HT-29 (cell line): ENCODE measurements at places on chromosomes 3 and 15. TPM values are rescaled to one million over a fixed set of nuclear protein-coding genes. Genes with fewer than 3 reads are reported as not detected.
A peak's percentile ranks its signal among the peaks of the same experiment; 100 is the strongest.

DNA sequence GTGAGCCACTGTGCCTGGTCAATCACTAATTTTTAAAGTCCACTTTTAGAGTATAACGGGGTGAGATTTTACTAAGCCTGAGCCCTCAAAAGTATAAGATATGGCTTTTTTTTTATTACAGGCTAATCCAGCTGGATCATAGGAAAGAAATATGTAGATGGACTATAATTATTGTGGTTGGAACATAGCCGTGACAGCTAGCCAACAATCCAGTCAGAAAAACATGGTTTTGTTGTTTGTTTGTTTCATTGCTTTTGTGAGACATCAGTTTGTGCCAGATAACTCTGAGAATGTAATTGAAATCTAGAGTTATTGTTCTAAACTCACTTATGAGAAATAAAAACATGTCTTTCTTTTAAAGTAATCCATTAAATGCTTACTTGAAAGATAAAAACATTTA, 37.3 kb upstream of the ATOSA start:
- no peak for DNase-seq

DNA sequence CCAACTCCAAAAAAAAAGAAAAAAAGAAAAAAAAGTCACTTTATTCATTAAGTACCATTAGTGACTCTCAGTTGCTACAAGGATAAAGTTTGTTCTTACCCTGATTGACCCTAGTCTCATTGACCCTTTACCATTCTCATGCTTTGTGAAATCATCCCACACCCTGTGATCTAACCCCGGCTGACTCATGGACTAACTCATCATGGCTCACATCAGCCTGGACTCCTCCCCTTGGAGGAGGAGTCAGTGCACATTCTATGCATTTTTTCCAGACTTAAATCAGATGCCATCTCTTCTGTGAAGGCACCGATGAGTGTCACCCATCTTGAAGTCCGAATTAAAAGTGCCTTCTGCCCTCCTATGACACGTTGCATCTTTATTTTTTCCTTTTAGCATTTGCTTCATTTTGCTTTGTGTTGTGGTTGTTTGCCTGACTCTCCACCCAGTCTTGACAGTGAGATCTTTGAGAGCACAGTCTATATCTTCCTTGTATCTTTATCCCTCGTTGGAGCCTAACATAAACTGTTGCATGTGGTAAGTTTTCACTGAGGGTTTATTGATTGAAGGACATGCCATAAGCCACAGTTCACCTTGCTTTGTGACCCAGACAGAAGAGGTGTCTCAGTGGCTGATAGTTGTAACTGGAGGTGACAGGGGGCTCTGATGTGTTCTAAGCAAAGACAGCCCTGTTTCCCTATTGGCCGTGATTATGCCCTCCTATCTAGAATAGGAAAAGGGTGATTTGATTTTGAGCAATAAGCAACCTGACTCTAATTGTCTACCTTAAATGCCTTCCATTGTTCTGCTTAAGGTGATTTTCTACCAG, 72.1 kb downstream of the IL1RAP start:
- peak; percentile 49 for DNase-seq

DNA sequence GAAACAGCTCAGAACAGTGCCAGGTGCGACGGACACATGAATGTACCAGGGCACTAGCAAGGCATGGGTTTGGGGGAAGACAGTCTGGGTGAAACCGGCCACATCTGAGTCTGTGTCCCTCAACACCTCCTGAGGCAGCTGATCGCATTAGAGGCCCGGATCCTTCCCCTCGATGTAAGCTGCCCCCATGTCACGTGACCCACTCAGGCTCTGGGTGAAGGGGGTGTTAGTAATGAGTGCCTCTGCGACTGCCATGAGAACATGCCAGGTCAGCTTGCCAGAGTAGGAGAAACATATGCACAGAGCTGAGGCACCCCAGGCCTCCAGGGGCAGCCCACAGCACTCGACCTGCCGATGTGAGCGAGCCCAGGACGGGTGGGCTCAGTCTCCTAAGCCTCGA, 29.7 kb downstream of the PRR23E start:
- DNase-seq: no peak

- no peak for DNase-seq
Observed at GRCh38 chr3:155088706-155089345, 8.7 kb downstream of the MME start.

DNA sequence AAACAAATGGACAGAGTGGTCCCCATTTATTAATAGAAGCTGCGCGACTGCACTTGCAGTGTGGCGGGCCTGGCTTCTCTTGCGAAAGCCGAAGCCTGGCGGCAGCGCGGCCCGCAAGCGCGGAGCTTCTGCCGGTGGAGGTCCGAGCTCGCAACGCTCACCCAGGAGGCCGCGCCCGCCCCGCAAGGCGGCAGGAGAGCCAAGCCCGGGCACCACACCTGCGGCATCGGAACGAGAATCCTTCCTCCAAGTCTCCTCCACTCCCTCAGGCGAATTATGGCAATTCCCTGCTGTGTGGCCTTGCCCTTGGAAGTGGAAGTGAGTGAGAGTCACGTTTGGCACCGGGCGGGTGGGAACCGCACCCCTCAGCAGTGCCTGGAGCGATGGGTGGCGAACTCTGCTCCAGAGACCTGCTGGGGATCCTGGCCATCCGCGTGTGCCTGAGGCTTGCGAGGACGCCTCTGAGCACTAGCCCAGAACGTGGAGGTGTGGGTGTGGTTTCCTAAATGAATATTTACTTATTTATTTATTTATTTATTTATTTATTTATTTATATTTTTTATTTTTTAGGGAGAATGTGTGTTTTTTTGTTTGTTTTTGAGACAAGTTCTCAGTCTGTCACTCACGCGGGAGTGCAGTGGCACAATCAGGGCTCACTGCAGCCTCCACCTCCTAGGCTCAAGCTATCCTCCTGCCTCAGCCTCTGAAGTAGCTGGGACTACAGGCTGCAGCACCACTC, 133.7 kb upstream of the UBE2E1 start:
- no peak for DNase-seq

GRCh38 chr3:41328926-41329325, 129.6 kb downstream of the CTNNB1 start:
- no peak for DNase-seq

- DNase-seq: no peak
Observed at GRCh38 chr15:94297558-94297957, 66.2 kb downstream of the MCTP2 start.

DNA sequence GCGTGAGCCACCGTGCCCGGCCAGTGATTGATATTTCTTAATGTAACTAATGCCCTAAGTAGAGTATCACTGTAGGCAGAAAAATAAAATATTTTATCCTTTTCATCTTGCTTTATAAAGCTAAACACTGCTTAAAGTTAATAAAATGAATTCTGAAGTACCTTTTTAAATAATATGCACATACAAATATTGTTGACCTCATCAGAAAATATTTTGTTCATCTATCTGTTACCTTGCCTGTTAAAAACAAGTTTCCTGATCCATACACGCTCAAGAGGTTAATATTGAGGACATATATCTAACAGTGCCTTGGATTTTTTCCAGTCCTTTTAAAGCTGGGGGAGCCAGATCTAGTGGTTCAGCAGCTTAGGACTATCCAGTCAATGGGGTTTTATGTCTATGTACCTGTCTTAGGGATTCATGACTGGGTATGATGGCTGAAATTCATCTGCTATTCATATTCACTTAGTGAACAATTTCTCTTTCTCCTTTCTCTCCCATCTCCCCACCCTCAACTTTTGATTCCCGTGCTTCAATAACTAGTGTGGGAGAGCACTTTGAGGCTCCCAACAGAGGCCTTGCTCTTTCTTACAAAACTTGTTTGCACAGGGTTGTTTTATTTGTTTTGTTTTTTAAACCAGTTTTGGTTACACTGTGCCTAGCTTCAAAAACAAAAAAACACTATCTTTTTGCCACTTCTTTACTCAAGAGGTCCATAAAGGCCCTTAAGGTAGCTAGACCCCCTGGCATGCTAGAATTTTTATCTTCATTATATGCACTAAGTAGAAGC, 7.0 kb downstream of the SLC25A36 start:
- no peak for DNase-seq

DNA sequence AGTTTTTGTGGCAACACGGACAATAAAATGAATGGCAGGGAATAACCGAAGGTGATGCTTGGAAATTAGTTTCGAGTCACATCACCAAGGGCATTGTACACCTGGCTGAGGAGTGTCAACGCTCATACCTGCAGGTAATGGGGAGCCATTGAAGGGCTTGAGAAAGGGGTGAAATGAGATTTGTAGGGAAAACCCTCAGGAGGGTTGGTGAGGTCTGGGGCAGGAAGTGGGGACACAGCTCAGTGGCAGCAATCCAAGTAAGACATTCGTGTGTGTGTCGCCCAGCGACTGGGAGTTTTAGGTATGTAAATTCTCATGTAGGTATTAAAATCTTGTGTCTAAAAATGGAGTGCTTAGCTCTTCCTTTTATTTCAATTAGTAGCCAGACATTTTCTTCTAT, 14.3 kb downstream of the PARP14 start:
- no peak for DNase-seq

DNA sequence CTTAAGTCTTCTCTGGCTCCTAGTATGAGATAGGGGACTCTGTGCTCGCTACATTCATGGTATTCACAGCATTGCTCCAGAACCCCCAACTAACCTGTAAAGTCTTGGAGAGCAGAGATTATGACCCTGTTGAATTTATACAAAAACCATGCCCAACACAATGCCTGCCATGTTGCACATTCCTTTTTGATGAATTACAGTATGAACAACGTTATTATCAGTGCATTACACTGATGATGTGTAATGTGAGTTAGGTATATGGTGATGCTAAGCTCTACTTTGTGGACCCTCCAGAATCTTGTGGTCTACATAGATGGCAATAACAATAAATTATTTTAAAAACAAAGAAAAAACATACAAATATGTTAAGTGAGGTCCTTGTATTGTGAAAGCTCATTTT, 64.3 kb downstream of the EOMES start:
- DNase-seq: no peak

DNA sequence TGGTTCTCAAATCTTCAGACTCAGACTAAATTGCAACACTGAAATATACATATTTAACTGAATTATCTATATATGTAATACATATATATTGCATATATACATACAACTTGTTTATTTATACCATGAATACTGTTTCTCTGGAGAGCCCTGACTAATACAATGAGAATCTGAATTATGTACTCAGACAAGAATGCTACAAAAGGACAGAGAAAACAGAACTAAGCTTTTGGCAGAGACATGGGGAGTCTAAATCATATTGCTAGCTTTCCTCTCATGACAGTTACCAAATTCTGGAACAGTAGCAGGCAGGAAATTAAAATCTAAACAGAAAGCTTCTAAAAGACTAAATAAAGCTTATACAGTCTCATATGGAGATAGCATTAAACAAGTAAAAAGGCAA, 142.4 kb upstream of the KCNMB2 start:
- DNase-seq: no peak

DNA sequence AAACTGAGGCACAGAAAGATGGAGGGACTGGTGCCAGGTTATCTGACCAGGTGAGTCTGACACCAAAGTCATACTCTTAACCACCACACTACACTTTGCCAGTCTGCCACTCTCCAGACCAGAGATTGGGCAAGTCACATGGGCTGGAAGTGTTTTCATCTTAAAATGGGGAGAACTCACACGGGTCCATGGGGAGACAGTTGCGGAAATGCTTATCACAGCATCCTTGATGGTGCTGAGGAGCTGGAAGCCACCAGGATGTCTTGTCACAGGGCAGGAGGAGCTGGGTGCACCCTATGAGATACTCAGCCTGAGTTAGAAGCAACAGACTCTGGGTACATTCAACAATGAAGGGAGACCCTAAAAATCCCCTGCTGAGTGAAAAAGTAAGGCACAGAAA, 4.8 kb downstream of the GALNT15 start:
- no peak for DNase-seq

GRCh38 chr3:179163503-179163902, 15.3 kb downstream of the PIK3CA start:
- no peak for DNase-seq

- peak; percentile 93 for DNase-seq
Observed at GRCh38 chr15:52568601-52569585, at the start of gene ARPP19. ARPP19 (minus strand) TSS chr15:52569030; CDS start chr15:52568892, 138 bp downstream.

DNA sequence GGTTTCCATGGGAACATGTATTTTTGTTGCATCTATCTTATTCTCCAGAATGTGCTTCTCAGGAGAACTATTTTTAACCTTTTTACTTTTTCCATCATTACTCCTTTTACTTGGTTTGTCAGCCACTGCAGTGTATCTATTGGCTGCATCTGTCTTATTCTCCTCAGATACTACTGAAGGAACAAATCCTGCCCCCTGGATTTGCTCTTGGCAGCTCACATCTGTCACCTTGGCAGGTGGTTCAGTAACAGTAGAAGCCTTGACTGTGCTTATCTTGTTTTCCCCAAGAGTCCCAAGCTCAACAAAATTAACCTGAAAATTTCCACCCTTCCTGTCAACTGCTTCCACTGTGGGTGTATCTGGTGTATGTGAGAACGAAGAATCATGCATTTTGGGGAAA, 106.0 kb downstream of the MAP4 start:
- no peak for DNase-seq

GRCh38 chr3:14290631-14291385, 111.6 kb upstream of the SLC6A6 start:
- DNase-seq: peak; percentile 32

DNA sequence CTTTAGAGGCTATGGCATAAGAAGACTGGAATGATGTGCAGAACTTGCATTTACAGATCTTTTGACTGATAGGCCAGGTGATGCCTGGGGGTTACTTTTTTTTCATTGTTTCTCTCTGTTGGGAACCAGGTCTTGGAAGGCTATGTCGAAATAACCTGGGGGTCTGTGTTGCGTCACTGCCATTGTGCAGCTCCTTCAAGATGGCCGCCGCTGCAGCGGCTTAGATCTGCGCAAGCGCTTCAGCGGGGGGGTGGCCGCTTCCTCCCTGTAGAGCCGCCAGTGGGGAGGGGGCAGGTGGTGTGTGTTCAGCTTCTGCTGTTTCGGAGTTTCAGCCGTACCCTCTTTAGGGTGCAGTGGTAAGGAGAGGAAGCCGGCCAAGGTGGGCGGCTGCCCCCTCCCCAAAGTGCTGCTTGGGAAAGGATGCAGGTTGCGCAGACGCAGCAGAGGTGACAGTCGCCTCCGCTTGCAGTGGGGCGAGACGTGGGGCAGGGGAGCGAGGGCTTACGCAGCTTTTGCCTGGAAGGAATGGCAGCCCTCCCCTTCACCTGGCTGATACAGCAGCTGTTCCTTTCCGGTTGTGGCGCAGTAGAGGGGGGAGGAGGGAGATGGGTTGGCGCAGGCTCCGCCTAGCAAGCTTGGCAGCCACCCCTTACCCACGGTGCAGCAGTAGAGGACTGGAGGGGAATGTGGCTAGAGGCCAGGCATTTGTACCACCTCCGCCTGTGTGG, 1.5 kb downstream of the SNRPN start:
- no peak for DNase-seq

- no peak for DNase-seq
Observed at GRCh38 chr15:101803676-101804075, 367 bp downstream of the OR4F6 start.

- DNase-seq: no peak
Observed at GRCh38 chr3:195699860-195700259, 20.9 kb upstream of the MUC20 start.

Gene MCTP2
- 16.1 and 20.0 TPM in 2 replicates for total RNA-seq

Gene CFAP100
- 0.64 and 2.3 TPM in 2 replicates for total RNA-seq

Gene CYP1A1
- total RNA-seq: 0.10 and 2.0 TPM in 2 replicates

Gene IMP3
- 186 and 250 TPM in 2 replicates for total RNA-seq

Gene CCR8
- total RNA-seq: not detected in 2 replicates

Gene CCDC39
- not detected in 2 replicates for total RNA-seq

Gene CCRL2
- 7.4 and 9.7 TPM in 2 replicates for total RNA-seq
